NCI-H1417 (cell line): ENCODE measurements at places on chromosomes 6 and 20.

- no peak for DNase-seq
These were observed 148.4 kb downstream of the AKAP7 start for GRCh38 chr6:131283466-131284175.

DNA sequence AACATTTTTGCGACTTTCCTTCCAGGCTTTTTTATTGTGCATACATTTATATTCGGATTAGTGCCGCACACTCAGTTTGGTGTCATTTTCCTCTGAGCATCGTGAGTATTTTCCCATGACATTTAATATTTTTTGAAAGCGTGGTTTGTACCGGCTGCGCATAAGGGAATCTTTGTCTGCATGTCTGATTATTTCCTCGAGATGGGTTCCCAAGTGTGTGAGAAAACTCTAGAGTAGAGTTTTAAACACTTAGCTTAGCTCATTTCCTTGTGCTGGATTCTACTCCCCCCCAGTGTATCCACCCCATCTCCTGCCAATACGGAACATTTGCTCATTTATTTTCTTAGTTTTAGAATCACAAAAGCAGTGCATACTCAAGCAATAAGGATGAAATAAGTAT lies 94.3 kb downstream of the CDC5L start:
- DNase-seq, result no peak

GRCh38 chr6:152130441-152130840 lies 323.0 kb downstream of the ESR1 start:
- DNase-seq, result no peak

DNA sequence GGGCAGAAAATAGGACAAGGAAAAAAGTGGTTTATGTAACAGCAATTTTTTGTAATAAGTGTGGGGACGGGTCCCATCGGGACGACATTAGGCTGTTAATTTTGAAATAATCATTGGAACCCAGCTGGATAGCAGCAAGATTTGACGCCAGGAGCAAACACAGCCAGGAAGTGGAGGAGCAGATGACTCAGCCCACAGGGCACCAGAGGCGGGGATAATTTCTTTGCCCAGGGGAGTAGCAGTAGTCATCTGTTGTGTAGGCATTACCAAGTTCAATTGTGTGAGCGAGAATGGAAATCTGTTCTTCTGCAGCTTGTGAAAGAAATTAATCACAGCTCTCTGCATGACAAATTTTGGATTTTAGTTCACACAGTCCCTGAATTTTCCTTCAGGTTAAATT lies 22.6 kb upstream of the RIN2 start:
- DNase-seq, result peak; percentile 74

DNA sequence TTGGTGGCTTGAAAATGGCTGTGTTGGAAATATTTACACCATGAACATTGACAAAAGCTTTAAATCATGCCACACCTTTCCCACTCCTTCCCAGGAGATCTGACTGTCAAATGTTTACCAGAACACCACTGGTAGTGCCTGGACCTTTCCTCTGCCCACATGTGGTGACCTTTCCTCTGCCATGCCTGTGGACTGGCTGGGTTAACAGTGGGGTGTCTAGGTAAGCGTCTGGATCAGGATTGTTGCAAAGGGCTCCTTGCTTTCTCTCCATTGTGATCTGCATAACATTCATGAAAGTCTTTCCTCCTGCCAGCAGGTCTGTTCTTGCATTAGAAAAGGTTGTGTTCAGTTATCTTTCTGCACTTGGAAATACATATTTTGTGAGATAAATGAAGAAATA lies 572.7 kb downstream of the DHX35 start:
- no peak for DNase-seq

DNA sequence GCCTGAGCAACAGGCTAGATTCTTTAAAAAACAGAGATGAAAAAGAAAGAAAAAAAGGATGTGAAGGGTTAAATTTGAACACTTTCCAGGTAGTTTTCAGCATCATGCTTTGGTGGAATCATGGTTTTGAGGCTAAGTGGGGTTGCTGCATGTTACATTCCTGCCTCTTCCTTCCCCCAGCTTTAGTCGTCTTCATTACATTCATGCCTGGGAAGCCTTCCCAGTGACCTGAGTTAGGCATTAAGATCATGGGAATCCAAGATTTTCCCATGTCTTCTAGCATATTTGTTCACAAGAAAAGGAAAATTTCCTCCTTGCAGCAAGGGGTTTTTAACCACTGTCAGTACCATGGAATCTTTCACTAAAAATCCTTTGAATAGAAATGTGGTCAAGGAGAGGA lies 12.0 kb downstream of the TPX2 start:
- no peak for DNase-seq

DNA sequence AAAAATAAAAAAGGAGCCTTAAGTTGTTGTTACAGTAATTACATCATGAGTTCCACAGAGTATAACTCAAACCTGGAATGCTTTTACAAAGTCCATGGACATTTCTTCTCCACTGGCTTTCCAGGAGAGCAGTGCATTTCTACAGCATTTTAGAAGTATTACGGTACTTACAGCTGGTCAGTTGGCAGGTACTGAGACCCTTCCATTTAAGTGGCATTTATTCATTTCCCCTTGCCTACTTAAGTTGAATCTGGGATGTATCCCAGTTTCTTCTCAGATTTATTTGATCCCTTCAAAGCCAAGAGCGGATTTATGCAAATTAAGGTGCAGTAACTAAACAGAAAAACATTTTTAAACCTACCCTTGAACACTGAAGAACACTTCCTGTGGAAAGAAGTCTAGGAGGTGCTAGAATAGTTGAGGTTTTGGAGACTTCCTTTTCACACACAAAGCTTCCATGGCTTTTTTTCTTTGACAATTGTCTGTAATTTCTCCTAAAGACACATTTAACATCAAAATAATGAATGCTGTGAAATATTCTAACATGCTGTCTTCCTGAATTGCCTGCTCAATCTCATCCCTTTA lies 3.4 kb downstream of the PRDM13 start:
- DNase-seq, result no peak

DNA sequence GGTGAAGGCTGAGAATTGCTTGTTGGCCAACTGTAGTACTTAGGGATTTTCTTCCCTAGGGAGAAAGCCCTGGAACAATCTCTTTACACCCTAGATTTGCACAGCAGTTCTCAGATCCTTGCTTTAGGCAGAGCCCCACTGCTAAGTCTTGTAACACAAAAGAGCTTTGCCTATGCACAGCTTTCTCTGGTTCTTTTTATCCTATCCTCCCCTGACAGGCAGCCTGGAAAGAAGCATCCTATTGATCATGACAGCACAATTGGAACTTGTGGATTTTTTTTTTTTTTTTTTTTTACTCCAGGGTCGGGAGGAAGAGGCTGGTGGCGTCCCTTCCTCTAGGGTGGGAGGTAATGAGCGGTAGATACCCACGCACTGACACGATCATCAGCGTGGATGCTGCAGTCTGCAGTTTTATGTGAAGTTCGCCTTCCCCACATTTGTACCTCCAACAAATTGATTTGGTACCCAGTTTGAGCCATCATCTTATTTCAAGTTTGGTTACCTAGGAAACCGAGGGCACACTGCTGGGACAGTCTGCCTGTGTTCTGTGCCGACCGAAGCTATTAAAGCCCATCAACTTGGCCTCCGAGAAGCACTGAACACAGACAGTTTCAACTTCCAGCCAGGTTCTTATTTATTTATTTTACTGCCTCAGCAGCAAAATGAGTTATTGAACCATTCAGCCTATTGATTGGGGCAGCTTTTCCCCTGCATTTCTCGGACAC lies 110.1 kb downstream of the NRN1 start:
- DNase-seq, result no peak

- no peak for DNase-seq
These were observed 32.0 kb upstream of the SMIM28 start for GRCh38 chr6:138345565-138346285.

- DNase-seq, result no peak
These were observed 9.1 kb upstream of the JAG1 start for GRCh38 chr20:10682939-10683338.

GRCh38 chr6:127877231-127877630 lies 23.6 kb downstream of the THEMIS start:
- no peak for DNase-seq

DNA sequence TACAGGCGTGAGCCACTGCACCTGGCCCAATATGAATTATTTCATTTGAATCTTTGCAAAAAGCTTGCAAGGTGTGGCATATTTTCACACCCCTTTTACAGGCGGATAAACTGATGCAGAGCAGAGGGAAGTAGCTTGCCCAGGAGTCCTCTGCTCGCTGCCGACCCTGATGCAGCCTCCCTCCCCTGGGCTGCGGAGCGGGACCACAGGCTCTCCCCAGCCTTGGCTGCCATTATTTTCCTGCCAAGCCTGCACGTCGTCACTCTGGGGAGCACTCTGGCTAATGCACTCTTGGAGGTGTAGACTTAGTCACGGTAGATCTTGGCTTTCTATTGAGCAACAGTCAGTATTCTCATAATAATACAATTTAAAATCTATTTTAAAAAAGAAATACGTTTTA lies 34.8 kb upstream of the DACT2 start:
- no peak for DNase-seq

- DNase-seq, result peak; percentile 58
These were observed 149.4 kb downstream of the DHX35 start for GRCh38 chr20:39111359-39112177.

DNA sequence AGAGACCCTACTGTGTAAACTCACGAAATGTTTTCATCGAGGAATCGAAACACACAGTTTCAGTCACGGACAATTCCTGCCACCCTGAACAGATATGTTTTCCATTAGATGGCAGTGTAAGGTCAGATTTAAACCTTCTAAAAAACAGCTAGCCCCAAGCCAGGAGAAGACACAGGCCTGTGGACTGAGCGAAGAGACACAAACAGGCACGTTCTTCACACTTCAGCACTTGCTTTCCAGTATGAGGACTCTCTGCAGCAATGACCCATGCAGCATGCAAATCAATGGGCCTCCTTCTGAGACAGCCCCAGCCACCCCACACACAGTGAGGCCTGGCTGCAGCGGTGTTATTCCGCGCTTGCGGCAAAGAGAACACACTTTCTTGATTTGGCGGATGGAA lies 31.9 kb downstream of the HUS1B start:
- DNase-seq, result peak; percentile 8

- no peak for DNase-seq
These were observed 11.7 kb downstream of the JARID2 start for GRCh38 chr6:15257357-15258132.

DNA sequence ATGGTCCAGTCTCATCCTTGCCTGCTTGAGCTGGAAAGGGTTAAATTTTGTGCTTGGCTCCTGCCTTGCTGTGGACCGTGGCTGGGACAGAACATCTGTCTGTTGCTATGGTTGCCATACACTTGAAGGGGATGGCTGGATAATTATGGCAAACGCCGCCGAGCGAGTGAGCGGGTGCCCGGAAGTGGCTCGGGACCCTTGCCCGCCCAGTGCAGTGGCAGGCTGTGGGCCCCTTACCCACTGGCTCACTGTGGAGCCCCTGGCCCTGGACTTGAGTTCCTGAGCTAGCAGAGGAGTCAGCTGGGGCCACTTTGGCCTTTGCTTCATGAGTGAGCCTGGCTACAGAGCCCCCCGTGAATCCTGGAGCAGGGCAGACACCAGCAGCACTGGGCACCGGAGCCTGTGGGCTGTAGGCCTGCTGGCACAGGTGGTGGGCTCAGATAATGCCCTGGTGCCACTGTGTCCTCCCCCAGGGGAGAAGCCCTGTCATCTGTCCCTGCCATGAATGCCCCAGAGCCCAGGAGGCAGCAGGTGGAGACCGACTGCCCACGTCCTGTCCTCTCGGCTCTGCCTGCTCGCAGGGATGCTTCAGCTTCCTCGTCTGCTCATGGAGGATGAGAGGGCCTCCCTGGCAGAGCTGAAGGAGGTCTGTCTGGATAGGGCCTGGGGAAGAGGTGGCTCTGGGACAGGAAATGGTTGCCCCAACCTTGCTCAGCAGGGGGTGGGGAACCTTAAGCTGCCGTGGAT lies 25.5 kb upstream of the NOL4L start:
- DNase-seq, result peak; percentile 91

- no peak for DNase-seq
These were observed 154.0 kb downstream of the PRL start for GRCh38 chr6:22142856-22143255.

DNA sequence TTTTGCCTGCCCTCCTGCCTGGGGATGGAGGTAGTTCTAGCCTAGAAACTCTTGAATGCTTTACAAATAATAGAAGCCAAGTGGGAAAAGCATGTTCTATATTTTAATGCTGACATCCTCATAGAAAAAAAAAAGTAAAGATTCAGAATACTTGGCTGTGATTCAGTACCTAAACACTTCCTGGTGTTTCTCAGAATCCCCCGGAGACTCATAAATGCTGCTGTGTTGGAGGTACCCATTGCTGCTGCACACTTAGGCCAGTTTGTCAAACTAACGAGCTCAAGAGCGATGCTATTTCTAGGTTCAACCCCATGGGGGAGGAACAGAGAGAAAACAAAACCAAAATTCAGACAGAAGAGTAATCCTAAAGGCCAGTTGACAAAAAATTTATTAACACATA lies 38.8 kb upstream of the ZFP64 start:
- no peak for DNase-seq

- no peak for DNase-seq
These were observed 142.2 kb downstream of the WDR27 start for GRCh38 chr6:169559592-169559991.

DNA sequence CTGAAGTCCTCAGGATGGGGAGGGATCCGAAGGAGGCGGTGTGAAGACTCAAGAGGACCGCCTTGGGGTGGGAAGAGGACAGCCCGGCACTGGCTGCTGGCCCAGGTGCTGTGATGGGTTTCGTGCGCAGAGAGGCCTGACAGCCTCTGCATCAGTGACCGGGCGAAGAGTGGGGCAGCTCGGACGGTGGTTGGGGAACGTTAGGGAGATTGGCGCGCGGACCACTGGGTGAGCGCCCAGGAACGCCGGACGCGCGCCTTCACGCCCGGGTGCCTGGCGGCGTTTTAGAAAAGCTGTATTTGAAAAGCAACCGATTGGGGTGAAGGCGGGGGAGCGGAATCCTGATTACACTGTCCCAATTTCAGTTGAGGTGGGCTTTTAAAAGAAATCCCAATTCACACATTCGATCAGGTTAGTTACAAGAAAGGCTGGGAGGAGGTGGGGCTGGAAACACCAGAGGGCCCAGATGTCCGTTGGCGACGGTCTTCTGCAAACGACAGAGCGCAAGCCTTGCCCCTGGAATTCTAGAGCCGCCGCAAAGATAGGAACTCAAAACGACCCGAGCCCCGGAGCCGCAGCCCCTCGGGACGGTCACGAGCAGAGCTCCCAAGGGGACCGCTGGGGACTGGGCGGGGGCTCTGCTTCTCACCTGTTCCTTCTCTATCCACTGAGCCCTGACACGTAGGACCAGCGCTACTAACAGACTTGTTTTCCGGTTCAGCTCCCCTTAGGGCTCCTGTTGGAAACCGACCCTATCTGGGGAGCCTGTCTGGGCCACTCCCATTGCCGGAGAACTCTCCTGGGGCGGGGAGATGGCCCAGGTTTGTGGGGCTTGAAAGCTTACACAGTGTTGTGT lies 8.5 kb upstream of the TRIM40 start:
- no peak for DNase-seq

DNA sequence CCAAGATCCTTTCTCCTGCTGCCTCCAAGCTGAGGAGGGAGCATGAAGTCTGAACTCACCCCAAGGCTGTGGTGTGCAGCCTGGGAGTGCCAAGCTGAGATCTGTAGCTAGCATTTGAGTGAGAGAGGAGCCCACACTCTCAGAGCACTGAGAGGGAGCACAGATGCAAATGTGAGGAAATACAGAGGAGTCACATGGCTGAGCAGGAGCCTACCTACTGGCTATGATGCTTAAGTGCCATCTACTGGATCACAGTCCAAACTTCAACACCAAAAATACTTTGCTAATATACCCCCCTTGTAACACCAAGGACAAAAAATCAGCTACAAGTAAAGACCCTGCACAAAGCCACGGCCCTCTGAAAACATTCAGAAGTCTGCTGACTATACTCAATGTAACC lies 94.4 kb upstream of the IMPG1 start:
- no peak for DNase-seq

- no peak for DNase-seq
These were observed 931 bp downstream of the UFL1 start for GRCh38 chr6:96522465-96523009.
